A172 (cell line): ENCODE measurements at places on chromosomes 13 and 19.

GRCh38 chr19:50537306-50537685, 23.6 kb upstream of the ASPDH start:
- no peak for DNase-seq

DNA sequence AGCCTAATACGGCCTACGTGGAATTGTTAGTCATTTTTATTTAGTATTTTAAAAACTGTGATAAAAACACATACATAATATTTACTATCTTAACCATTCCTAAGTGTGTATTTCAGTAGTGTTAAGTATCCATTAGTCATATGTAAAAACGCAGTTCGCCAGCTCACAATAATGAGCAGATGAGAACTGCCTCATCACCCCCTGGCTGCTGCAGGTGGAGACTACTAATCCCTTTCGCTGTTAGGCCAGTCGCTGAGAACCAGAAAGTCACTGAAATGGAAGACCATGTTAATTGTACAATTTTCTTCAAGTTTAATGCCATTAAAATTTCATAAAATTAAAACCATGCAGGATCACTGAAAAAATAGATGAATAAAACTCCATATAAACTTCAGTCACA, 1.6 kb downstream of the ESD start:
- DNase-seq, result no peak

- DNase-seq, result no peak
Observed at GRCh38 chr13:78759704-78760103, 100.7 kb upstream of the OBI1 start.

GRCh38 chr19:42441049-42441445, 1.7 kb downstream of the CXCL17 start:
- DNase-seq, result no peak

DNA sequence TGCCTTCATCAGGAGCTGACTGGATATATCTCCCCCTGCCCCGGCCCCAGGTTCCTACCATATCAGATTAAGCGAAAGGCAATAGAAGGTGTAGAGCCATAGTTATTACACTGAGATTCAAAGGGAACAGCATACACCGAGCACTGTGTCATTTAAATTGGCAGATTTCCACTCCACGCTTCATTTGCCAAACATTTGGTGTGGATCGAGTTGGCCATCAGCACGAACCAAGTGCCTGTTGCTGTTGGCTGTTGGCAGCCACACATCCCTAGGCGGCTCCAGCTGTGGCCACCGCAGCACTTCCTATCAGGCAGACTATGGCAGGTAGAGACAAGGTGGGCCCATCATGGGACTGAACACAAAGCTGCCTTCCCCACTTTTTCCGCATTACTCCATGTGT, 115.8 kb downstream of the CCNA1 start:
- no peak for DNase-seq

DNA sequence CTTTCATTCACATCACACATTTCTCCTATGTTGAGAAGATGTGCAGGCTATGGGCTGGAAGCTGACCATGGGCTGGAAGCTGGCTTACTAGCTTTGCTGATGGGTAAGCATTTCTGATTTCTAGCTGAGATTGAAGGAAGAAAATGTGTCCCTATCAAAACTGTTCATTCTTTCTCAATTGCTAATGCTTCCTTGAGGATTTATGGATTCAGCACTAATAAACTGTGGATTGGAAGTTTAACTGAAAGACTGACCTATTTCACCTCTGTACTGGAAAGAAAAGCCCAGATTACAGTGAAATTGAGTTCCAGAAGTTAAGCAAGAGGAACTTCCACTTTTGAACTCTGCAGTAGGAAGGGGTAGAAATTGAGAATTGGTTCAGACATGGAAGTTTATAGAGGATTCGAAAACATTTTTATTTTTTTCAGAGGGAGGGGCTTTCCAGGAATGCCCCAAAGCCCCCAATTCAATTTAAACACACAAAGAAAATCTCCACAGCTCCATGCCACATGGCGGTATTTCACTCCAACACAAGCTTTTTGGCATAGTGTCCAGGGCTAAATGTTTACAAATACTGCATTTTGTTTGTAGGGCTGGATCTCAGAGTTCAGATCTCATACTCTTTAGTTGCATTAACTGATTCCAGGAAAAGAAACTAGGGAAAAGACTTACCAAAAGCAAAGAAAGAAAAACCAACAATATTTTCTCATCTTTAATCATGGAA, 61.2 kb upstream of the ARGLU1 start:
- DNase-seq, result no peak

GRCh38 chr19:34229721-34230120, 24.6 kb upstream of the GARRE1 start:
- no peak for DNase-seq

- DNase-seq, result no peak
Observed at GRCh38 chr19:53553156-53553555, 15.2 kb downstream of the ZNF331 start.

GRCh38 chr19:32372726-32373517, 27.5 kb downstream of the ZNF507 start:
- peak; percentile 50 for DNase-seq

DNA sequence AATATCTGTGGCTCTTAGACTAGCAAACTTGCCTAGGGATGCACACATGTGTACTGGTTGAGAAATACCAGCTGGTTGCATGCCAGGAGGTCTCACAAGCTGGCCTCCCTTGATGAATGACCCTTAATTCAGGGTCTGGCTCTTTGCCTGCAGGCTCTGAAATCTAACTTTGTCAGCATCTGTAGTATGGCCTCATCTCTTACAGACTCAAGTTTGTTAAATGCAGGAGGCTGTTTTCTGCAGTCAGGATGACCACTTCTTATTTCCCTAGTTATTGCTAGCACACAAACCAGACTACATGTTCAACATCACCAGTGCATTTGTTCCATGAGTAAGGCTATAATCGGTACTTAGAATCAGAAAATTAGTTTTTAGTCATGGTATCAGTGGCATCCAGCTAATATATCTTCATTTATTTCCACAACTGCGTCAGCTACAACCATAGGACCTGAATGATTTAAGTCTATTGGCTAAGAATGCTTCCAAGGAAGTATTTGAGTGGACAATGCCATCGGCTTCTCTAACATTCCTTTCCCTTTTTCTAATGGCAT, 23.3 kb upstream of the POSTN start:
- peak; percentile 18 for DNase-seq

GRCh38 chr19:2612619-2613249, 89.8 kb downstream of the GNG7 start:
- no peak for DNase-seq

DNA sequence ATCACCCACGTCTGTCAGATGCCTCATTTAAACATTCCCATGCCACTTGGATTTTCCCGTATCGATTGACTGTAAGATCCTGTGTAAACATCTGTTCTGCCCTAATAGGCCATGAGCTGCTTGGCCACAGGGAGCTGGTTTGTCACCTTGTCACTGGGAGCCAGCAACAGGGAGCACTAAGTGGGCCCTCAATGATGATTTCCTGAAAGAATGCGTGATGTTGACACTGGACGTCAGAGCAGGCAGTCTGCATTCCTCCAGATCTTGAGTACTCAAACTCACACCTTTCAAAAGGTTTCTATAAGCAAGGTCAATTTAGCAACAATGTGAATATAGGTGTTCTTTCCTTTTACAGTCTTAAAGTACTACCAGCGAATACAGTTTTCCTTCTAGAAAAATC, 78.8 kb downstream of the TUBGCP3 start:
- no peak for DNase-seq

- DNase-seq, result peak; percentile 37
Observed at GRCh38 chr19:12843999-12844732, 5.9 kb downstream of the MAST1 start.

GRCh38 chr19:33194886-33195644, 935 bp downstream of the LRP3 start:
- DNase-seq, result peak; percentile 52
